ENCODE measurements at places on chromosomes 11 and 22. TPM values are rescaled to one million over a fixed set of nuclear protein-coding genes. Genes with fewer than 3 reads are reported as not detected.

DNA sequence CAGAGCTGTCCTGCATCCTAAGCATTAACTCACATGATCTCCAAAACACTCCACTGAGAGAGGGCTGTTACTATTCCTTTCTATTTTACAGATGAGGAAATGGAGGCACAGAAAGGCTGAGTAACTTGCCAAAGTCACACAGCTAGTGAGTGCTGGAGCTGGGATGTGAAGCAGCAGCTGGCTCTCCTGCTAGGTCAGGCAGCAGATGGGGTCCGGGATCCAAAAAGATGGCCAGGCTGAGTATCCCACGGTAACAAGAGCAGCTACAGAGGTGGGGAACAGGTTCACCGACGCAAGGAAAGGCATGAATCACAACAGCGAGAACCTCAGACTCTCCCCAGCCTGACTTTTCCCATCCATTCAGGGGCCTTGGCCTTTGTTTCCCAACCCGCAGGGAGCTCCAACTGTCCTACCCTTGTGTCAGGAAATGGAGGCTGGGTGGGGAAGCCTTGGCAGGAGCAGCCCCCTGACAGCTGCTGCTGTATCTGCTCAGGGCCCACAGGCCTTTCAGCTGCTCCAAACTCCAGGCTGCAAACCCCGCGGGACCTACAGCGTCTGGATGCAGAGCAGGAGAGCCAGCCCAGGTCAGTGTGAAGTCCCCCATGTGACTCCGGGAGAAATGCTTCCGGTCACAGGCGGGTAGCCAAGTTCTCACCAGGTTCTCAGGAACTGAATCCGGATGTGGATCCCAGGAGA lies 29.5 kb downstream of the DKK3 start:
- DNase-seq: no peak

DNA sequence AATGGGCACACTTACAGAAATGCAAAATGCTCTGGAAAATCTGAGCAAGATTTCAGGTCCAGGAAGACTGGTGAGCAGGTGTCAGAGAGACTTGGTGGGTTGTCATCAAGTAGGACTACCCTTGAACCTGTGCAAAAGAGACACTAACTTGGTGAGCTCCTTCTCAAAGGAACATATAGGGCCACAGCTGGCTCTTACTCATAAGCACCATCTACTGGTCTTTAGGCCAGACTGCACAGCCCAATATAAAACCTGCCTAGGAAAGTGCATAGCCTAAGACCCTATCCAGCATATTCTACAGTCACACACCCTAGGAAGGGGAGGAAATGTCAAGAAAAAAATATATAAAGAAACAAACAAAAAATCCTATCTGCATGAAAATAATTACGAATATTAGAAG lies 18.2 kb upstream of the OR10W1 start:
- peak; percentile 1 for DNase-seq

GRCh38 chr11:112958670-112959069 lies 2.5 kb upstream of the NCAM1 start:
- no peak for DNase-seq

The FANCF gene
- total RNA-seq: 12.4 TPM

DNA sequence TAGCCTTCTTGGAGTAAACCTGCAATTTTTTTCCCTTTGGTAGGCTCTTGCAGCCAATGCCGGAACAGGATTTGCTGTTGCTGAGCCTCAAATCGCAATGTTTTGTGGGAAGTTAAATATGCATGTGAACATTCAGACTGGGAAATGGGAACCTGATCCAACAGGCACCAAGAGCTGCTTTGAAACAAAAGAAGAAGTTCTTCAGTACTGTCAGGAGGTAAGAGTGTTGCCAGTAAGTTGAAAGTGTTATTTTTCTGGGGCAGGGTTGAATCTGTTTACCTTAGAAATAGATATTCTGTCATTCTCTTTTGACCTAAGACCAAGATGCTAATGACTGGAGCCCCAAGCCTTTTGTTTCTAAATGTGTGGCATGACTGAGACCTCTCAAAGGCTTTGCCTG lies 39.7 kb downstream of the APLP2 start:
- DNase-seq: no peak

DNA sequence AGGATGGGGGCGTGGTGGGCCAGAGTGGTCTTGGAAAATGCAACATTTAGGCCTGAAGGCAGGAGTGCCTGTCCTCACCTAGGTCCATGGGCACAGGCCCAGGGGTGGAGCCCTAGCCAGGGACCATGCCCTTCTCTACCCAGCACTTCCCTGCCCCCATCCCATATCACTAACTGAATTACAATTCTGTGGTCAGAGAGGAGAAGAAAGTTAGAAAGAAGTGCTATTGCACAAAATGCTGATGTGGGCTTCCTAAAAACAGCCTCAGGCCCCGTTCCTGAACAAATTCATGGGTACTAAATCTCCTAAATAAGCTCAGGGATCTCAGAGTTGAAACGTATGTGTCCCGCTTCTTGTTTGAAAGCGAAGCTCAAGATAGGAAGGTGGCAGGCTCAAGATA lies 3.5 kb upstream of the ASRGL1 start:
- no peak for DNase-seq

GRCh38 chr11:10366568-10367331 lies 61.9 kb downstream of the ADM start:
- peak; percentile 60 for DNase-seq

- DNase-seq: no peak
These were observed 608.7 kb downstream of the SOX6 start for GRCh38 chr11:15747671-15748070.

DNA sequence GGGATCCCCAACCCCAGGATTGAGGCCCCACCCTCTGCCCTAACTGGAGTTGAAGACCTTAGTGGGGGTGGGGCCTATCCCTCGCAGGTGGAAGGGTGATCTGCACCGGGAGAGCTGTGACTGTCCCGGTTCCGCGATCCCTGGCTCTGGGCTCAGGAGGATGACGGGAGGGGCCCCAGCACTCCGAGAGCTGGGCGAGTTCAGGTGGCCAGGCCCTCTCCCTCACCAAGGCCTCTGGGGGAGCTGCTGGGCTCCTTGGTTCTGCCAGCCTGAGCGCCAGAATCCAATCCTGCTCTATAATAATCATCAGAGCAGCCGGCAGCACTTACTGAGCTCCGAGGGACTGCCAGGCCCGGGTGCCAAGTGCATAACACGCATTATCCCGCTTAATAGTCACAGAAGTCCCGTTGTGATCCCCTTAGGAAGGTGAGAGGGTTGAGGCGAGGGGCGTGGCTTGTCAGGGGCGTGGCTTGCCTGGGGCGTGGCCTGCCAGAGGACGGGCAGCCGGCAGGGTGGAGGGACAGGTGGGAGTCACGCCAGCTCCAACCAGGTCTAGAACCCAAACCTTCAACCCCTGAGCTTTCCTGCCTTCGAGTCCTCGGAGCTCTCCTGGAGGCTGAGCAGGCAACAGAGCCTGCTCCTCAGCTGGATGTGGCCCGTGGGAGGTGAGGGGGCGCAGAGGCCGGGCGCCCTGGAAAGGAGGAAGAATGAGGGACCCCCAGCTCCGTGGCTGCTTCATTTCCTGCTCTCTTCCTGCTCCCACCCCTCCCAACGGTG lies 7.3 kb upstream of the SYT7 start:
- peak; percentile 9 for DNase-seq

The NOX4 gene
- not detected for total RNA-seq

The TSG101 gene
- 93.9 TPM for total RNA-seq

The FAM181B gene
- total RNA-seq: not detected

The SUSD2 gene
- total RNA-seq: 0.02 TPM

DNA sequence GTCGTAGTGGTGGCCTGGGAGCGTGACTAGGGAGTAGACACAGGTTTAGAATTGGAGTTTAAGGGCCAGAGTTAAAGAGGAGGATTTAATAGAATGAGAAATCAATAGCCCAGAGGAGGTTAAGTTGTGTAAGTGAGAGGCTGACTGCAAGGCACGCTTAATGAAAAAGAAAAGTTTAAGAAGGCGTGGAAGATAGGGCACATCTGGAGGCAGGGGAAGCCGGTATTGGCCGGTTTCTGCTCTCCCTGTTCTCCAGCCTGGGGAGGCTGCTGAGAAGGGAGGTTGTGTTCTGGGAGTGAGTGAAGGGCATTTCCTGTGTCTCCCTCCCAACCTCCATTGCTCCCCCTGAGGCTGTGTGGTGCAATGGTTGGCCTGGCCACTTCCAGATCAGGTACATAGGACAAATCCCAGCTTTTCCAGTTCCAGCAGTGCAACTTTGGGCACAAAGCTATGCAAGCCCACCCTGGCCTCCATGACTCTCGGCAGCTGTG lies 6.3 kb downstream of the GRIK4 start:
- no peak for DNase-seq

GRCh38 chr11:57515332-57516060 lies at the start of gene SLC43A1:
Gene SLC43A1 (minus strand): TSS chr11:57515702. CDS start chr11:57514111, 1,591 bp downstream.
- DNase-seq: no peak

GRCh38 chr11:101706541-101706940 lies 122.7 kb upstream of the TRPC6 start:
- DNase-seq: no peak

The SLC43A3 gene
- not detected for total RNA-seq

The HTATIP2 gene
- 199 TPM for total RNA-seq

DNA sequence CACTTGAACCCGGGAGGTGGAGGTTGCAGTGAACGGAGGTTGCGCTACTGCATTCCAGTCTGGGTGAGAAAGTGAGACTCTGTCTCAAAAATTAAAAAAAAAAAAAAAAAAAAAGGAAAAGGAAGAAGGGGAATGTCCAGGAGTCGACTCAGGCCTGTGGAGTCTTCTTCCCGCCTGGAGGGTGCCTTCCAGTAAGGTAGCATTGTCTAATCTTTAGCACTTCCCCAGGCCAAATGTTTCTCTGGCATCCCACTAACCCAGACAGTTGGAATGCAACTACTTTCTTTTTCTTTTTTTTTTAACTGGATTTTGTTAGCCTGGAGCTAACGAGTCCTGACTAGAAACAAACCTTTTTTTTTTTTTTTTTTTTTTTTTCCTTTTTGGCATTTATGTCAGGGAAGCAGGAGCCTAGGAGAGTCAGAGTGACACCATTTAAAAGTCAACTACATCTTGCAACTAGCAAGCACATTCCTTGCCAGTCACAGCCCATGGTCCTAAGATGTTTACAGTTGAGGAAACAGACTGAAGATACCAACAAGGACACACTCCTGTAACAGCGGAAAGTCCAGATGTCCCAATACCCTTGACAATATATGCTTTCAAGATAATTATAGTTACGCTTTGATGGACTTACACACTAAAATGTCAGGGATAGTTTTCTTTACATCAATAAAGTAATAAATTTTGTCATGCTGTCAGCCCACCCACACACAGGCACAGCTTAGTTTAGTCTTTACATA lies 10.6 kb downstream of the PLET1 start:
- no peak for DNase-seq

The TPST2 gene
- total RNA-seq: 5.8 TPM

DNA sequence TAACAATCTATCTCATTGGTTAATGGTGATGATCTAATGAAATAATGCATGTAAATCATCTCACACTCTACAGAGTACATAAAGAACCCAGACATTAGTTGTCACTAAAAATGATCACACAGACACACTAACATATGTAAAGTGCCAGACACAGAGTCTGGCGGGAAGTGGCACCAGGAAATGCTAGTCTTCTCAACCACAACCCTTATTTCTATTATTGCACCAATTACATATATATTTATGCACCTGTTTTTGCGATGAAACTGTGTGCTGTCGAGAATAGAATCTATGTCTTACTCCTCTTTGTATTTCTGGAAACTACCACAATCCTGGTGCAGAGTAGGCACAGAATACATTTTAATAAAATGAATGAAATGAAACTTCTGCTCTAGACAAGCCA lies 25.9 kb upstream of the POU2AF3 start:
- DNase-seq: no peak

- DNase-seq: no peak
These were observed 4.6 kb downstream of the OR4C45 start for GRCh38 chr11:50037251-50037650.

The ZNF408 gene
- total RNA-seq: 5.9 TPM

DNA sequence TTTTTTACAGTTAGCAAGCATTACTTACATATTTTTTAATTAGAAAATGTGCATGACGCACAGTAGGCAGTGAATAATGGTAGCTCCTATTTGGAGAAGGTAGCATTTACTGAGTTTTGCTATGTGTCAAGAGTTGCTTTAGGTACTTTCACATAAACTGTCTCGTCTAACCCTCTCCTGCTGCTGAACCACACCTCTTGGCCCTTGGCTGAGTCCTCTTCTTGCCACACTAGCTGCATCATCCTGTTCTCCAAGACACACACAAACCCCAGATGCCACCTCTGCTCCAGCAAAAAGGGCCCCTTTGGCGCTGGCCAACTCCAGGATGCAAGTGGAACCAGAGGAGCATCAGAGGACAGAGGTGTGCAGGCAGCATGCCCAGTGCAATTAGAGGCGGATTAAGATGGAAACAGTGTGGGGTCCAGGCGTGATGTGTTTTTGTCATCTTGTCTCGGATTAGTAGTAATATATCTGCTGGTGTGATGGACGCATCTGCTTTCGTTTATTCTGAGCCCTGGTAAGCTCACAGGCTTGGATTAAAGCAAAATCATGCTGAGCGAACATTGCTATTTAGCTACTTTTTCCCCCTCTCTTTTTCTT lies 367.0 kb upstream of the CADM1 start:
- DNase-seq: no peak

GRCh38 chr11:92789761-92790160 lies 179.7 kb upstream of the MTNR1B start:
- no peak for DNase-seq

GRCh38 chr22:46661221-46661851 lies 41.1 kb downstream of the GRAMD4 start:
- peak; percentile 56 for DNase-seq

GRCh38 chr22:28594797-28595462 lies 84.7 kb downstream of the TTC28 start:
- DNase-seq: peak; percentile 54

The LMO2 gene
- 0.20 TPM for total RNA-seq

DNA sequence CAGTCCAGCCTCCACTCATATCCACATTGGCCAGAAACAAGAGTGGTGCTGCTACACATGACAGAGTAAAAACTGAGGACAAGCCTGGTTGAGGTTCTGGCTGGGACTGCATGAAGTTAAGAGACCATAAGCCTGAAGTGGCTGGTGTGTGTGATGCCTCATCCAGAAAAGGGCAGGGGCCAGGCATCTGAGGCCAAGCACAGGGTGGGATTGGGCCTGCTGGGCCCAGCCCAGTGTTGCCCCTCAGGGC lies 25.3 kb downstream of the ARVCF start:
- DNase-seq: no peak

DNA sequence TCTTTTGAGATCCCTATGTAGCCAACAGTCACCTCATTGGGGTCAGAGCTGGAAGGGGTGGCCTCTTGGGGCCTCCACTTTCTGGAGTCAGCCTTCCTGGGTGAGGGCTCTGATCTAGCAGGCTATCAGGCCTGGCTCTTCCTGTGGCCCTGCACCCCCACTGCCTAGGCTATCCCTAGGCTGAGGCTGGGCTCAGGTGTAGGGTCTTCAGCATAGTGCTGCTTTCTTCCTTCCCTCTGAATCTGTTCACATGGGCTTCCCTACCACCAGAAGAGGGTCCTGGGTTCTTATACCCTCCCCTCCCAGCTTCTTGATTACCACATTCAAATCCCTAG lies 456 bp upstream of the SPI1 start:
- no peak for DNase-seq

The SEPTIN3 gene
- total RNA-seq: 0.45 TPM

- no peak for DNase-seq
These were observed 325.9 kb downstream of the MIAT start for GRCh38 chr22:26983311-26983710.

Measured in NCI-H460 (cell line).